ENCODE measurements at places on chromosomes 5 and 9.
A peak's percentile ranks its signal among the peaks of the same experiment; 100 is the strongest.

DNA sequence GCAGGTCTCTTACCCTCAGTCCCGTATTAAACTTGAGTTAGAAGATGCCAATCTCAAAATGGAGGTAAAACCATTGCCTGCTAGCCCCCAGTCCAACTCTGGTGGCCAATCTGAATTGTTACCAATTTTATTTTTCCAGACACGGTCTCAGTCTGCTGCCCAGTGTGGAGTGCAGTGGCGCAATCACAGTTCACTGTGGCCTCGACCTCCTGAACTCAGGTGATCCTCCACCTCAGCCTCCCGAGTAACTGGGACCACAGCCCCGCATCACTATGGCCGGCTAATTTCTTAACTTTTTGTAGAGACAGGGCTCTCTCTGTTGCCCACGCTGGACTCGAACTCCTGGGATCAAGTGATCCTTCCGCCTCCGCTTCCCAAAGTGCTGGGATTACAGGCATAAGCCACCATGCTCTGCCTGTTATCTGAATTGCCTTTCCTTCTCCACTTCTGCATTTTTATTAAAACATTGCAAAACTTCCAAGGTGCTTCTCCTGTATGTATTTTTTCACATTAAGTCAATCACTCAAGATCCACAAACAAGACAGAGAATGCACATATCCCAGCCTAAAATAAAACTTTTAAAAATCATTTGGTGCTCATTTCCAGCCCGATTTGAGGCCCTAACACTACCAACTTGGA lies 2.3 kb downstream of the FANCC start:
- DNase-seq, result no peak

- no peak for DNase-seq
These were observed 33.3 kb downstream of the RASEF start for GRCh38 chr9:83029531-83030137.

DNA sequence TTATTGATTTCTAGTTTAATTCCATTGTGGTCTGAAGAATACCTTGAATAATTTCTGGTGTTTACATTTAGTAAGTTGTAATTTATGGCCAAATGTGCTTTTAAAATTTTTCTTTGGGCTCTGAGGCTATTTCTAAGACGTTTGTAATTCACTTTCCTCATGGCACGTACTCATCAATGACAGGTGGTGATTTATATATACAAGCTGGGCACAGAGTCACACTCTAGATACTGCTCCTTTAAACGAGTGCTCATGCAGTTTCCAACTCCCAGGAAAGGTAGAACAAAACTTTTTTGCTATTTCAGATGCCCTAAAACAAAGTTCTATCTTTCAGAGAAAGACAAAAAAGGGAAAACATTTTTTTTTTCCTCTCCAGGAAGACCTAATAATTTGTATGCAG lies 146.9 kb downstream of the AUH start:
- no peak for DNase-seq

- DNase-seq, result no peak
These were observed 18.5 kb upstream of the COL15A1 start for GRCh38 chr9:98924946-98925820.

GRCh38 chr9:25939126-25939525 lies 260.9 kb upstream of the TUSC1 start:
- no peak for DNase-seq

GRCh38 chr9:87529671-87530070 lies 32.0 kb downstream of the DAPK1 start:
- no peak for DNase-seq

DNA sequence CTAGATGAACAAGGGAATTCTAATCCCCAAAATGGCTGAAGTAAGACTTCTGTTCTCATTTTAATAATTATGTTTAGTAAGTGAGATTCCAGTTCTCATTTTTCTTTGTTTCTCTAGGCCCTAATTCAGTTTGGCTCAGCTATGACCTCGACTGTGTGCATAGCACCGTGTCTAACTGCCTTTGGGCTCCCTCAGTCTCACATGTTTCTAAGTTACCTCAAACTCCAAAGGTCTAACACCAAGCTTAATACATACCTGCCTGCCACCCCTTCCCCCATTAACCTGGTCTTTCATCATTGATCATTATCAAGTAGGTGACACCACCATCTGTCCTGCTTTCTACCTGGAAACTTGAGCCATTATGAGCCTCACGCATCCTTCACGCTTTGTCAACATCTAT lies 273.2 kb downstream of the SAXO1 start:
- DNase-seq, result no peak

- no peak for DNase-seq
These were observed 125.2 kb downstream of the FSTL4 start for GRCh38 chr5:133487093-133487492.

DNA sequence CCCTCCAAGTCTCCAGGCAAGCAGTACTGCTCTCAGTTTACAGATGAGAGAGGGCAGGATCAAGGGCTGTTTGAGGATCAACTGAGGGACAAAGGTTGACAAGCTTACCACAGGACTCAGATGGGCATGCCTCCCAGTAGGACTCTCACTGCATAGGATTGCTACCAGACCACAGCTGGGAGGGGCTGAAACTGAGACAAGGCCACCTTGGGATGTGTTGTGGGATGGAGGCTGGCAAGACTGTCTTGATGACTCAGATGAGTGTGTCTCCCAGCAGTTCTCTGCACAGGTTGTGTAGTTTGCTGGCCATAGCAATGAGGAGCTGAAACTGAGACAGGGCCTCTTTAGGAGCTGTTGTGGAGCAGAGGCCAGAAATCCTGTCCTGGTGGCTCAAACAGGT lies 222.2 kb upstream of the IRX1 start:
- DNase-seq, result peak; percentile 21

- DNase-seq, result no peak
These were observed 47.5 kb upstream of the KIAA1958 start for GRCh38 chr9:112439171-112439570.

GRCh38 chr5:134902071-134902801 lies 2.7 kb upstream of the PCBD2 start:
- no peak for DNase-seq

GRCh38 chr5:165119175-165119574 lies 1613.8 kb downstream of the MAT2B start:
- DNase-seq, result no peak

DNA sequence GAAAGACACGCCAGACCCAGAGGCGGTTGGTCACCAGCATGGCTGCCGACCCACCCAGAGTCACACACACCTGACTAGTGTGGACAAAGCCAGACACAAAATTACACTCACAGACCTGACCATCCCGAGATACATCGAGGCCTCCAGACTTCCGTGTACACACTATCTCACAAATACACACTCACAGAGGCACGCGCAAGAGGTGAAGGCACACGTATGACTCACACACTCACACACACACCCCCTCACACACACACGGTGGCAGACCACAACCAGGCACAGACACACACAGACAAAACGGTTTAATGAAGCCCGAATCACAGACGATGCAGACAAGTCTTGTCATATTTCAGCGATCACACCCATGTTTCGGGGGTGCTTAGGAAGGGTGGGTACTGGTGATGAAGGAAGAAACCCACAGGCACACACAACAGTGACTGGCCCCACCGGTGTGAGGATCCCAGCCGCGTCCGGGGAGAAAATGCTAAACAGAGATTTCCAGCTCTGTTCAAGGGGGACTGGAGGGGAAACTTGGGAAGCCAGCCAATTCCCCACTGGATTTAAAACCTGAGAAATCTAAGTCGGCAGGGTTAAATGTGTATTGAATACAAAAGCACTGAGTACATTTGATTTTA lies 51.3 kb downstream of the CRB2 start:
- no peak for DNase-seq
